Skin of body (tissue), 3 donors: ENCODE measurements at places on chromosomes 16 and 17. TPM values are rescaled to one million over a fixed set of nuclear protein-coding genes. Genes with fewer than 3 reads are reported as not detected.

DNA sequence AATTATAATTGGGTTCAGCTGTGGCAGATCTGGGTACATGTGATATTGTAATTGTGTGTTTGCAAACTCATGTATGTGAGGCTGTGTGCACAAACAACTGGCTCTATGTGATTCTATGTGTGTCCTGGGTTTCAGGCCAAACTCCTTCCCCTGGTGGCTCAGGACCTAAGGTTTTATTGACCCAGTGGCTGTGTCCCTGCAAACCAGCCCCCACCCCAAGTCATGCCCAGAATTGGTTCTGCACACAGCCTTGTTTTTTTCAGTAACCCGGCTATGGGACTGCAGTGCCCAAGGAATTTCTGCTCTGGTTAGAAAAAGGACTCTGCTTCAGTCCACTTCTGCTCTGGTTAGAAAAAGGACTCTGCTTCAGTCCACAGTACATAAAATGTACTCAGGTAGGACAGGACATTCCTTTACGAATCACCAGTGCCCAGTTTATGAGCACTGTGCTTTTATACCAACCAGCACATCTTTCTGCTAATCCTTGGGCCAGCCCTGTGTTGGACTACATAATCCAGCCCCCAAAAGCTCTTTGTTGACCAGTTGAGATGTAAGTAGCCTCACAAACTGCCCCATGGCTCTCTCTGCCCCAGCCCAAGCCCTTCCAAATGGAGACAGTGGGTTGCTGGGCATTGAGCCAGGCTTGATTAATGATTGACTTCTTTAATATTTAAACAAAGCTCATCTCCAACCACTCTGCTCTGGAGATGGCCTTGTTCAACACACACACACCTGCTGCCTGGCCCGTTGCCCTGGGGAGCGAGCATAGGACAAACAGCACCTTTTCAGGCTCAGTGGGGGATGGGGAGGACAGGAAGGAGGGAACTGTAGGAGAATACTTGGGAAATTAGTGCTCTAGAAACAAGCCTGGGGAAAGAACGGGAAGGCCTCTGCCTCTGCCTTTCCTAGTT lies 2.9 kb upstream of the KCNH6 start:
- no peak for DNase-seq

DNA sequence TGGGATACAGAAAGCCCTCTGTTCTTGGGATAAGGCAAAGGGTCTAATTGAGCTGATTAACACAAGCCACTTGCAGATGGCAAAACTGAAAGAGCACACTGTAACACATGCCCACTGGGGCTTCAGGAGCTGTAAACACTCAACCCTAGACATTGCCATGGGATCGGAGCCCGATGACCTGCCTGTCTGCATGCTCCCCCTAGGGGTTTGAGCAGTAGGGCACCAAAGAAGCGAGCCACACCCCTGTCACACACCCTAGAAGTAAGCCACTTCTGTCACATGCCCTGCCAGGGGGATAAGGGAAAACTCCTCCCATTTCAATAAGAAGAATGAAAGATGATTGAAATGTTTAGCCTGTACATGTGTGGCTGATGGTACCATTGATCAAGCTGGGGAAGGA lies 81.3 kb upstream of the IRX6 start:
- no peak for DNase-seq

TBC1D3E gene
- not detected for total RNA-seq

- no peak for DNase-seq
These were observed 13.4 kb downstream of the WFDC1 start for GRCh38 chr16:84308120-84308519.

- DNase-seq = no peak
These were observed 885.9 kb downstream of the CDH8 start for GRCh38 chr16:61150351-61150750.

KRT36 gene
- 1.9 TPM for total RNA-seq

DNA sequence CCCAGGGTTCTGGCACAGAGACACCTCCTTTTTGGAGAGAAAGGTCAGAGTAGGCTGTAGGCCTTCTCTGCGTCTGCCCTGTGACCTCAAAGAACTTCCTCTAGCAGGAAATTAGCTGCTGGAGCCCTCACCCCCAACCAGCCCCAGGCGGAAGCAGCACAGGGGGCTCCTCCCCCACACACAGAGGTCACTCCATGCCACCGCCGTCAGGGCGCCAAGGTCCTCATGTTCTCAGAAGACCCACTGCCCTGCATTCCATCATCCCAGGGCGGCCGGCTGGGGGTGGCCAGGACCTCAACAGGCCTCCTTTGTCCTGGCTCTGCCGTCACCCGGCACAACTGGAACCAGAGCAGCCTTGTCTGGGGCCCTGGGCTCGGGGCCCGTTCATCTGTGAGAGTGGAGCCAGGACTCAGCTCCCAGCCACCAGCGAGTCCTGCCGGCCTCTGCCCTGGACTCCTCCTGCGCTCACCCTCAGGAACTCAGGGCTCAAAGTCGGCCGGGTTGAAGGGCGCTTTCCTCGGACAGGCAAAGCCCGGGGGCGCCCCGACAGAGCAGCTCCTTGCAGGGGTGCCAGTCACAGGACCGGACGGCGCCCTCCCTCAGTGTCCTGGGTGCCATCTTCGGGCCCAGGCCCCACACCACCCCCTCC lies 1.2 kb downstream of the TMC6 start:
- no peak for DNase-seq

- no peak for DNase-seq
These were observed 14.0 kb downstream of the MARCHF10 start for GRCh38 chr17:62793919-62794665.

CDH1 gene
- 83.0 TPM for total RNA-seq

DNA sequence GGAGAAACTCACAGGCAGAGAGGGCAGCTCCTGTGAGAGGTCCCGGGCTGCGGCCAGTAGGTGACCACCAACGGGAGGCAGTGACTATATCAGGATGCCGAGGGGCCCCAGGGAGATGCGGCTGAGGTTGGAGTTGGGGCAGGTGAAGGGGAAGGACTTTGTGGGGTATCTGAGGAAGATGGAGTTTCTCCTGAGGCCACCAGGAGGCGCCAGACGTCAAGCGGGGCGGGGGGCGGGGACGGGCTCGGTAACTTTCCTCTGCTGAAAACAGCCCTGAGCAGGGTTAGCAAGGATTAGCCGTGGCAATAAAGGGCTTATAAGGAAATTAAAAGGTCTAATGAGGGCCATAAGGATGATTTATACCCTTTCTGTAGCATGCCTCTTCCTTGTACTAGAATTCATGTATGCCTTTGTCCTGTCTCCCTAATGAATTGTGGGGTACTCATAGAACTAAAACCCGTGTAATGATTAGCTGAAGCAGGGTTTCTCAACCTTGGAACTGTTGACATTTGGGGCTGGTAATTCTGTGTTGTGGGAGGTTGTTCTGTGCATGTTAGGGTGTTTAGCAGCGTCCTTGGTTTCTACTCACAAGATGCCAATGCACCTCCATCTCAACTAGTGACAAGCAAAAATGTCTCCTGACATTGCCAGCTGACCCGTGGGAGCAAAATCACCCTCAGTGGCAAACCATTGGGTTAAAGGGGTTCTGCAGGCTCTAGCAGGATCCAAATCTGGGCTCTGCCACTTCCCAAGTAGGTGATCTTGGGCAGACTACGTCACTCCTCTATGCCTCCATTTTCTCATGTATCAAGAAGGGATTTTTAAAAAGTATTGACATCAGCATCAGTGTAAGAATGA lies 74.8 kb upstream of the GRIN2A start:
- DNase-seq = no peak

- DNase-seq = no peak
These were observed 4.4 kb downstream of the BAHCC1 start for GRCh38 chr17:81399481-81400153.

CARD14 gene
- 7.3 TPM for total RNA-seq

GRCh38 chr17:40023590-40024292 lies 8.5 kb downstream of the CSF3 start:
- no peak for DNase-seq

GRCh38 chr16:67594256-67594915 lies 32.1 kb downstream of the CTCF start:
- DNase-seq = no peak

DNA sequence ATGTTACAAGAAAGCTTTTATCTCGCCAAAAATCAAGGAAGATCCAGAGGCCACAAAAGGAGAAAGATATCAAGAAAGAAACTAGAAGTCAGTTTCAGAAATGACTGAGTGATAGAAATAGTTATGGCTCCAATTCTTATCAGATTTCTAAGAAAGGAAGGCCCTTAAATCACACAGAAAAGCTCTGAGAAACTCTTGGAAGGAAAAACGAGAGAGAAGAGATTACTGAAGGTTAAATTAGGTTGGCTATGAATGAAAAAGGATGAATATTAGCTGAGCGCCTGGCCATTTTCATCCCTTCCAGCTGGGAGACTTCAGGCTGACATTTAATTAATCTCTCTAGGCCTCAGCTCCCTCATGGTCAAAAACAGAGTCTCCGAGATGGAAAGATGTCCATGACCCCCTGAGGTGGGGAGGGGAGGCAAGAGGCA lies 72.3 kb downstream of the CYTH1 start:
- no peak for DNase-seq

KIF19 gene
- 0.39 TPM for total RNA-seq

DNA sequence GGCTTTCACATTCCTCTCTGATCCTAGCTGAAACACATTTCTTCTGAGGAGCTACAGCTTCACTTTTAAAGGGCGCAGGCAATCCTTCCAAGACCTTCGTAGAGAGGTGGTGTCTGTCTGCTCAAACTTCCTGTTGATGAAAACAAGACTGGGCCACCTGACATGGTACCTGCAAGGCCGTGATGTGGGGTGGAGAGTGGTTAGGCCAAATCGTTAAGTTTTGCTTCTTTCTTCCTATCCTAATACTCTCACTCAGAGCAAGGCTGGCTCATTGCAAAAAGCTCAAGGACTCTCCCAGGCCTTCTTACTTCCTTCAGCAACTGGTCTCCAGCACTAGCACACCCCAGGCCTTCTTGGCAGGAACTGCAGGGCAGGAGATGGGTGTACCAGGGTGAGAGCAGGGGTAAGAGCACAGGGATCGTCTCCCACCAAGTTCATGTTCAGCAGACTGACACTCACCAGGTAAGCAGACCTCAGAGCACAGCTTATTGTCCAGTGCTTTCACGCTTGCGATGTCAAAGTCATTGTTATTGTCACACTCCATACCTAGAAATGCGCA lies 10.9 kb upstream of the FOXJ1 start:
- no peak for DNase-seq

GRCh38 chr16:24686678-24687077 lies 42.8 kb upstream of the TNRC6A start:
- DNase-seq = no peak

TMC8 gene
- total RNA-seq = 3.4 TPM

YBX2 gene
- 1.3 TPM for total RNA-seq

GRCh38 chr17:2975469-2975958 lies 87.9 kb downstream of the OR1D5 start:
- DNase-seq = no peak

SCGB1C2 gene
- not detected for total RNA-seq

KRTAP4-1 gene
- total RNA-seq = 3.6 TPM

GRCh38 chr17:59498530-59499307 lies 66.7 kb upstream of the DHX40 start:
- peak; percentile 39 for DNase-seq

KRTAP9-3 gene
- 7.3 TPM for total RNA-seq

TEDC2 gene
- total RNA-seq = 3.4 TPM

GRCh38 chr16:6160303-6160702 lies 1062.7 kb upstream of the EEF2KMT start:
- no peak for DNase-seq

GRCh38 chr16:17504050-17504449 lies 33.3 kb upstream of the XYLT1 start:
- DNase-seq = no peak

ITGA2B gene
- total RNA-seq = 2.4 TPM

DNA sequence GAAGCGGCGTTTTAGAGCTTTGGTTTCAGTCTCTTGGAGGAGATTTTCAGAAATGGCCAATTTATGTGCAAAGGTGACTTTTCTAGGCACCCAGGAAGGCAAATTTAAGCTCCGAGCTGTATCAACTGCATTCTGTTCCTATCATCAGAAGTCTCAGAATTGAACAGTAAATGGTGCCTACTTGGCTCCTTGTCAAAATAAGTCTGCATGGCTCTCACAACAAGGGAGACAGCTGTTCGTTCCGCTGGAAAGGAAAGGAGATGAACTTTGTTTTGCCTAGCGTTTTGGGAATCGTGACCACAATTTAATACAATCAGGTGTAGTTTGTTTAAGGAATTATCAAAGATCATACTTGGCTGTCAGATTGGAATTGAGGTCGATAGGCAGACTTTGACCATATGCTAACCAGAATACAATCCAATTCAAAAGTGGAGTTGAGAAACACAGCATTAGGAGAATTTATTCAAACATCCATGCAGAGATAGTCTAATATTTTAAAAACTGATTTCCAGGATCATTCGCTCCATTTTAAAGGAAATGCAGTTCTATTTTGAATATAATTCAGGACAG lies 139.4 kb downstream of the CPPED1 start:
- DNase-seq = no peak

DNA sequence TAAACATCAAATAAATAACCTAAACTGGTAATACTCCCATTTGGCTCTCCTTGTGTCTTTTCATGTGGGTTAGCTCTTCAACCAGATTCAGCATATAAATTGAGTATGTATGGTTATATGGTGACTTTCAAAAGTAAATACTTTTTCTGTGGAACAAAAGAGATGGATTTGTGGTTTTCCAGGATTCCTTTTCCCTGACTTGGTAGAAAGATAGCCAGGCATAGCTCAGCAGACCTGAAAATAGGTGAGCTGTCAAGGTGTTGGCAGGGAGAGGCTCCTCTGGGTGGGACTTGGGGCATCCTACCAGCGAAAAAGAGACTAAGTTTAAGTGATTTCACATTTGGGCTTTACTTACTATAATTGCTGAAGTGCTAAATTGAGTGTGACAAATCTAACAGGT lies 80.3 kb downstream of the FTO start:
- no peak for DNase-seq

TBC1D3H gene
- not detected for total RNA-seq

CCL7 gene
- not detected for total RNA-seq
